ENCODE measurements at places on chromosomes 6 and 20.

GRCh38 chr6:82862543-82862942, 203.1 kb downstream of the UBE3D start:
- DNase-seq: no peak

- DNase-seq: no peak
Measured at GRCh38 chr20:43123180-43123579, 66.5 kb downstream of the PTPRT start.

GRCh38 chr6:6217855-6218758, 102.4 kb downstream of the F13A1 start:
- DNase-seq: no peak

GRCh38 chr6:2103765-2104523, 141.5 kb downstream of the GMDS start:
- no peak for DNase-seq

DNA sequence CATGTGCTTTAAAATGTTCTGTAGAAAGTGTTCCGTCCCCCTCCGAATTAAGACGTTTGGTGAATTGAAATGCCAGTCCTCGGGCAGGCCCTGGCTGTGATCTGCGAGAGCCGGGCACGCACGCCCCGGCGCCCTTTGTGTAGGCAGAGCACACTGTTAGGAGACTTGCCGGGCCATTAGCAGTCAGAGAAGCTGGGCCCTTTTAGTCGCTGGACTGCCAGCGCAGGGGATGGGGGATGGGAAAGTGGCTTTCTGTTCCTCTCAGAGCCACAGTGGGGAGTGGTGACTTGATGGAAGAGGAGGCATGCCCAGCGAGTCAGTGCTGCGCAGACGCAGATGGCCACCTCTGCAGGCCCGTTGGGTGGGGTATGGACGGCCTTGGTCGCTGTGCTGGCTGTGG, 2.2 kb downstream of the PPP1R3G start:
- DNase-seq: no peak

DNA sequence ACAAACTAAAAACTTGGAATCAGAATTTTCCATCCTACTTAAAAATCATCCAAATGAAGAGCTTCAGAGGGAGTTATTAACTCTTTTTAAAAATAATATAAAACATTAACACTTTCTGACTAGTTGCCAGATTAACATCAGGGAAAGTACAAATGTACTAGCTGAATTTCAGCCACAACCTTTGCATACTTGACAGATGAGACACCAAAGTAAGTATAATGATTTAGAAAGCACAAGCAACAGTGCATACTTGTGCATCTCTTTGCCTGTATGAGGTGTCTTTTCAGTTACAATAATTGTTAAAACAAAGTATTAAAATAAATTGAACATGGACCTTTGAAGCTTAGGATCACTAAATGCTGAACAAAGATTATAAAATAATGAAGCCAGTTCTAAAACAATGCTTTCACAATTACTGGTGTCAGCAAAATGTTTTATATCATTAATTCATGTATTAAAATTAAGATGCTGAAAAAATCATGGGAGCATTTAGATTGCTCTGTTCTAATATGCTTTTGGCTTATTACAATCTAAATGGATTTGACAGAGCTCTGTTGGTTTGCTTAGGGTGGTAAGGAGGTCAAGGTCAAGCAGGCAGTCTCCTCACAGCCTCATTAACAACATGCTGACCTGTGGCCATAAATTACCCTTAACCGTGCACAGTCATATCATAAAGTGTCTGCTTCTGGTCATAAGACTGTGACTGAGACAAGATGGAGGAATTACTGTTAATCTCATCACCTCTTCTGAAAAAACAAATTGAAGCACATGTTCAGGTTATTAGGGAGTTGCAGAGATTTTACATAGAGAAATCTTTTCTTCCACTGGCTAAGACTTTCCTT, 15.1 kb downstream of the RNF217 start:
- no peak for DNase-seq

DNA sequence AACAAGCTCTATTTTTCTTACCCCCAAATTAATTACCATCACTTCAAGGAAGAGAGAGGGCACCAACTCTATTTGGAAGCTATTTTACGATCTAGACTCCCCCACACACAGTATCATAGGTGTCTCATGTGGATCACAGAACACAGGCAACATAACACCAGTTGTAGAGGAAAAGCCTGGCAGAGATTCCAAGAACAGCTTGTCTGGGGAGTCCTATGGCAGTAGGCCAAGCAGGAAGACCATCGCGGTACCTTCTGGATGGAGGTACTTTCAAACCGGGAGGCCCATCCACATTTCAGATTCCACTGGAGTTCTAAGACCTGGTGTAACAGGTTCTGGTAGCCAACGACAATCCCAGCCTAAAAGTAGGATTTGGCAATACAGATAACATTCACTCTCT, 37.6 kb upstream of the SPDEF start:
- no peak for DNase-seq

All from CD4-positive, alpha-beta T cell treated with Interleukin-17A for 4 hours (primary cell).